ENCODE measurements at places on chromosomes 3 and 15. TPM values are rescaled to one million over a fixed set of nuclear protein-coding genes. Genes with fewer than 3 reads are reported as not detected.

CNTN4 gene
- 13.9 TPM for polyA plus RNA-seq

EPHA6 gene
- polyA plus RNA-seq: 0.78 TPM

CCR9 gene
- polyA plus RNA-seq: not detected

NPAP1 gene
- 0.40 TPM for polyA plus RNA-seq

HYKK gene
- not detected for polyA plus RNA-seq

LCTL gene
- polyA plus RNA-seq: not detected

TMEM212 gene
- not detected for polyA plus RNA-seq

TF gene
- polyA plus RNA-seq: 0.24 TPM

NUSAP1 gene
- 13.6 TPM for polyA plus RNA-seq

GRAMD1C gene
- polyA plus RNA-seq: 31.0 TPM

SELENOT gene
- polyA plus RNA-seq: 249 TPM

CYP1A2 gene
- polyA plus RNA-seq: not detected

TFG gene
- polyA plus RNA-seq: 76.0 TPM

PLA2G4D gene
- polyA plus RNA-seq: not detected

NOX5 gene
- not detected for polyA plus RNA-seq

PRR20G gene
- polyA plus RNA-seq: not detected

TERC gene
- not detected for polyA plus RNA-seq

SNURF gene
- polyA plus RNA-seq: 19.9 TPM

GNAT1 gene
- not detected for polyA plus RNA-seq

NTRK3 gene
- polyA plus RNA-seq: 42.3 TPM

ENTPD3 gene
- 2.8 TPM for polyA plus RNA-seq

ADAMTSL3 gene
- polyA plus RNA-seq: 0.28 TPM

USP13 gene
- polyA plus RNA-seq: 3.8 TPM

CATSPER2 gene
- polyA plus RNA-seq: 2.0 TPM

SLC22A14 gene
- 0.16 TPM for polyA plus RNA-seq
